ENCODE measurements at places on chromosomes 4 and X.

DNA sequence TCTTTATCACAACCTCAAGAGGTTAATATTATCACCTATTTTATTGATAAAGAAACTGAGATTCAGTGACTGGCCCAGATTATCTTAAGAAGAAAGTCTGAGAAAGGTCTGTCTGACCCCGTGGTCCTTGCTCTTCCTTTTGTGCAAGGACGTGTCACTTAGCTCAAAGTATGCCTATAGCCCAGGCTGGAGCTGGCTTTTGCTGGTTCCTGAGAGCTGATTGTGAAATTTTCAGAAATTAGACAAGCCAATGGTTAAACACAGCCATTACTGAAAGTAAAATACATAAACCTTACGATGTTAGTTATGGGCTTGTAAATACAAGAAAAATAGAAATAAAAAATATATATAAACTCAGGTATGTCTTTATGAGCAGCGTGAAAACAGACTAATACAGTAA is 70.1 kb downstream of the CHRNA9 start:
- H3K4me3 ChIP-seq, result no peak overlapping the region
- no peak overlapping the region for H3K27ac ChIP-seq
- H3K4me1 ChIP-seq, result no peaks in the 10 kb centered on the region
- no peak for DNase-seq

DNA sequence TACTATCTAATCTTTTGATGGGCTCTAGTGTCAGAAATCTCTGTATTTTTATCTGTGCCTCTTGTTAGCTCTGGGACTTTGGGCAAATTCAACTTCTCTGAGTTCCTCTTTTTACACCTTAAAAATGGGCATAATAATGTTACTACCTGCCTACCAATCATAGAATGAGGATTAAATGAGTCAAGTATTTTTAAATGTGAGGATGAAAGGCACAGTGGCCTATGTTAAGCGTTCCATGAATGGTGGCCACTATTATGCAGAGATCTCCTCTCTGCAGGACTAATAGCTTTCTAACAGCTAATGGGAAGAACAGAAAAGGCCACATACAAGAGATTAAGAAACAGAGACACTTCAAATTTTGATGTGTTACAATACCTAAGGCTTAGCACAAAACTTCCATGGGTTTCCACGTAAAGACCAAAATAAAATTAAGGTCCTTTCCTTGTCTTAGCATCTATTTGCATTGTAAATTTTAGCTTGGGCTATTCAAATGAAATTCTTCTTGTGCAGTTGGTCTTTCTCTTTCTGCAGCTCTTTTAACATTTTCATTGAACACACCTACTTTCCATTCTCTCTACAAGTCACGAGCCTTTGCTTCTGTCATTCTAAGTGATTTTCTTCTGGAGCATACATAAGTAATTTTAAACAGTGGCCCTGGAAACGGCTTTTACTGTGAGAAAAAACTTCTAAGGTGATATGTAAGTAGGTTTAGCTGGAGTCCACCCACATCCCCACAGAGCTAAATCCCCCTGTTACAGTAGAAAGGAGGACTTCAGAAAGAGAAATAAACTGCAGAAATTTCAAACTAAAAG is 117.9 kb upstream of the MED14 start:
- H3K27ac ChIP-seq, result no peak overlapping the region
- no peak overlapping the region for H3K4me3 ChIP-seq
- H3K4me1 ChIP-seq, result peaks cover 5% of the 10 kb centered on the region
- no peaks in the 10 kb centered on the region for H3K27me3 ChIP-seq

DNA sequence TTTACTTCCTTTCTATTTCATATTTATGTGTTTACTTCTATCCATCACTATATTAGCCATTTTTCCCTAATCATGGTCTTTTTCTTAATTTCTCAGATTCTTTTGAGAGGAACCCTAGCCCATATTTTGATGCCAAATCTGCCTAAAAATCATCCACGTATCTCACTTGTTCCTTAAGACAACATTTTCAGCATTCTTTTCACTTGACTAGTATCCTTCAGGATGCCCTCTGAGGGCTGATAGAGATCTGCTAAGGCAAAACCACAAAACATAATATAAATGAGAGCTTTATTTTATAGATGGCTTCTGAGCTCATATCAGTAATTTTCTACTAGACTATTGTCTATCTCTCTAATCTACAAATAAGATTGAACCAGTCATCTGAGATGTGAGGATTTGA is 341.9 kb downstream of the GPM6A start:
- H3K27me3 ChIP-seq, result no peaks in the 10 kb centered on the region
- H3K36me3 ChIP-seq, result no peaks in the 10 kb centered on the region
- H3K27ac ChIP-seq, result no peak overlapping the region
- no peak overlapping the region for H3K4me3 ChIP-seq
- DNase-seq, result no peak

- no peaks in the 10 kb centered on the region for H3K36me3 ChIP-seq
- DNase-seq, result no peak
- no peak overlapping the region for H3K4me3 ChIP-seq
- no peaks in the 10 kb centered on the region for H3K4me1 ChIP-seq
- H3K27ac ChIP-seq, result no peak overlapping the region
These were observed 34.1 kb downstream of the PRRG1 start for GRCh38 chrX:37383313-37383712.

GRCh38 chr4:106587558-106587957 is 219.0 kb upstream of the GIMD1 start:
- H3K36me3 ChIP-seq, result no peaks in the 10 kb centered on the region
- H3K27ac ChIP-seq, result no peak overlapping the region
- H3K4me3 ChIP-seq, result no peak overlapping the region
- H3K27me3 ChIP-seq, result no peaks in the 10 kb centered on the region
- no peaks in the 10 kb centered on the region for H3K4me1 ChIP-seq

GRCh38 chrX:2457289-2458133 is 43.3 kb downstream of the DHRSX start:
- no peak overlapping the region for H3K4me3 ChIP-seq
- no peaks in the 10 kb centered on the region for H3K4me1 ChIP-seq
- H3K27me3 ChIP-seq, result no peaks in the 10 kb centered on the region
- peaks cover 10% of the 10 kb centered on the region for H3K36me3 ChIP-seq
- DNase-seq, result no peak
- no peak overlapping the region for H3K27ac ChIP-seq

- H3K4me1 ChIP-seq, result peaks cover 15% of the 10 kb centered on the region
- no peak within 1 kb of the TSS for H3K27ac ChIP-seq
- DNase-seq, result no peak
- H3K27me3 ChIP-seq, result no peaks in the 10 kb centered on the region
These were observed at the start of gene ZNF732 for GRCh38 chr4:304969-305680. Gene ZNF732, minus strand, starts transcription at chr4:305474. Its CDS starts 164 bp downstream, at chr4:305310.

DNA sequence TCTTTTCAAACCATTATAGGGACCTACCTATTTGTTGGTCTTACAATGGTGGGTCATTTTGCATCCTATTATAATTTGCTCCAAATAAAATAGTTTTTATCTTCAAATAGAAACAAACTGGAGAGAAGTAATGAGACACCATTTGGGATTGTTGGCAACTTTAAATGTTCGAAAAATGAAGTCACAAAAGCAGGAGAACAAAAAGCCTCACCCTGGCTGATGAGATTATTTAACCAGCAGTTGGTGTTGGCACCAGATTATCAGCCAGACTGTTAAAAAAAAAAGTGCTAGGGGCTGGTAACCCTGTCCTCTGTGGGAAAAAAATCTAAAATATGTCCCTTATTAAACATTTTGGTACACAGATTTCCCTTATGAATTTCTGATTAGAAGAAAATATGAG is 100.3 kb downstream of the DCK start:
- H3K36me3 ChIP-seq, result peaks cover 10% of the 10 kb centered on the region
- H3K27ac ChIP-seq, result no peak overlapping the region
- H3K27me3 ChIP-seq, result peaks cover 2% of the 10 kb centered on the region
- H3K4me1 ChIP-seq, result peaks cover 10% of the 10 kb centered on the region

GRCh38 chr4:126267689-126268088 is 952.9 kb downstream of the FAT4 start:
- DNase-seq, result no peak
- no peaks in the 10 kb centered on the region for H3K4me1 ChIP-seq
- no peaks in the 10 kb centered on the region for H3K27me3 ChIP-seq
- H3K4me3 ChIP-seq, result no peak overlapping the region
- H3K36me3 ChIP-seq, result no peaks in the 10 kb centered on the region

DNA sequence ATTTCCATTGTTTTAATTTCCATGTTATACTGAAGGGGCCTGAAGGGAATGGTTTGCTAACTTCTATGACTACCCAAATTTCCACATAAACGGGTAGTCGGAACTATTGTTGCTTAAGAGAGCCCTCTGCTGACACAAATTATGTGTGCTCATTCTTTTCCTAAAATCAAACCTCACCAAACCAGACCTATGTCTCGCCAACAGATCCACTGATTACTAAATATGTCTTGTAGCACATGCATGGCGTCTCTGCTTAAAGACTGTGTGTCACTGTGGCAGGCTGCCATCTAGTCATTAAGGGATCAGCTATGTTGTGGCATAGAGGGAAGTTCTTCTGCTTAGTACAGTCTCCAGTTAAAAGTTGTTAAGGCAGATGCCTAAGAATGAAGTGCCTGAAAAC is 25.1 kb downstream of the PIR start:
- H3K4me1 ChIP-seq, result no peaks in the 10 kb centered on the region
- no peaks in the 10 kb centered on the region for H3K36me3 ChIP-seq
- no peak overlapping the region for H3K4me3 ChIP-seq
- no peak for DNase-seq

DNA sequence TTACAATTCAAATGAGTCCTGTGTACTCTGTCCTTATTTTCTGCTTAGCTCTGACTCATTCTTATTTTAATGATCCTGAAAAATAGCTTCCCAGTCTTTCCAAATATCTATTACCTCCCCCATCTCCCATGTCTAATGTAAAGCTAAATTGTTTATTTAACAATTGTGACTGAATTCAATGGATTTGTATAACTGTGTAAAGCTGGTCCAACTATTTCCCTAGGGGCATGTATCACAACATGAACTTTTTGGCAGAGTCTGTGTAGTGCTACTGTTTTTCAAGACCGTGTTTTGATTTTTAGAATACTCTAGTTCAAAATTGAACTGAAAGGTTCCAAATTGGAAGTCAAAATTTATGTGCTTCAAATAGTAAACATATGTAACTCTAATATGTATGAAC is 67.8 kb downstream of the SPCS3 start:
- H3K4me1 ChIP-seq, result no peaks in the 10 kb centered on the region
- H3K36me3 ChIP-seq, result no peaks in the 10 kb centered on the region
- no peak overlapping the region for H3K4me3 ChIP-seq
- DNase-seq, result no peak
- H3K27ac ChIP-seq, result no peak overlapping the region

DNA sequence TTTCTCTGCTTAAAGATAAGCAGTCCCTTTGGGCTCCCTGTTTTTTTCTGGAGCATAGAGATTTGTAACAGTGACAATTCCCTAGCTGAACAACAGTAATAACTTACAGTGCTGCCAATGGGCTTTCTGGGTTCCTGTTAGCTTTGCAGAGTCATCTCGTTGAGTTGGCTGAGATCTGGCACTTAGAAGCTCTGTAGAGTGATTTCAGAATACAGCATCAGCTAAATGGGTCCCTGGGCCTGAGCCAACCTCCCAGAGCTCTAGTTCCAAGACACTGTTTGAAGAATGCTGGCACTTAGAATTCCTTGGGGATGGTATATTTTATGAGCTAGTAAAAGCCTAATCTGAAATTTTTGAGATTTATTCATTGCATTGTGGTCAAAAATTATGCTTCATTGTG is 43.5 kb upstream of the SERTM2 start:
- no peaks in the 10 kb centered on the region for H3K27me3 ChIP-seq
- no peak for DNase-seq
- H3K4me3 ChIP-seq, result no peak overlapping the region
- H3K4me1 ChIP-seq, result no peaks in the 10 kb centered on the region
- no peak overlapping the region for H3K27ac ChIP-seq

- H3K4me1 ChIP-seq, result peaks cover 12% of the 10 kb centered on the region
- no peaks in the 10 kb centered on the region for H3K36me3 ChIP-seq
- H3K4me3 ChIP-seq, result no peak overlapping the region
- DNase-seq, result no peak
- no peak overlapping the region for H3K27ac ChIP-seq
- H3K27me3 ChIP-seq, result peaks cover 30% of the 10 kb centered on the region
These were observed 4.9 kb downstream of the CFAP99 start for GRCh38 chr4:2423695-2424094.

GRCh38 chr4:85861064-85861765 is 386.3 kb downstream of the ARHGAP24 start:
- DNase-seq, result no peak
- no peak overlapping the region for H3K27ac ChIP-seq
- no peaks in the 10 kb centered on the region for H3K36me3 ChIP-seq
- no peaks in the 10 kb centered on the region for H3K27me3 ChIP-seq

DNA sequence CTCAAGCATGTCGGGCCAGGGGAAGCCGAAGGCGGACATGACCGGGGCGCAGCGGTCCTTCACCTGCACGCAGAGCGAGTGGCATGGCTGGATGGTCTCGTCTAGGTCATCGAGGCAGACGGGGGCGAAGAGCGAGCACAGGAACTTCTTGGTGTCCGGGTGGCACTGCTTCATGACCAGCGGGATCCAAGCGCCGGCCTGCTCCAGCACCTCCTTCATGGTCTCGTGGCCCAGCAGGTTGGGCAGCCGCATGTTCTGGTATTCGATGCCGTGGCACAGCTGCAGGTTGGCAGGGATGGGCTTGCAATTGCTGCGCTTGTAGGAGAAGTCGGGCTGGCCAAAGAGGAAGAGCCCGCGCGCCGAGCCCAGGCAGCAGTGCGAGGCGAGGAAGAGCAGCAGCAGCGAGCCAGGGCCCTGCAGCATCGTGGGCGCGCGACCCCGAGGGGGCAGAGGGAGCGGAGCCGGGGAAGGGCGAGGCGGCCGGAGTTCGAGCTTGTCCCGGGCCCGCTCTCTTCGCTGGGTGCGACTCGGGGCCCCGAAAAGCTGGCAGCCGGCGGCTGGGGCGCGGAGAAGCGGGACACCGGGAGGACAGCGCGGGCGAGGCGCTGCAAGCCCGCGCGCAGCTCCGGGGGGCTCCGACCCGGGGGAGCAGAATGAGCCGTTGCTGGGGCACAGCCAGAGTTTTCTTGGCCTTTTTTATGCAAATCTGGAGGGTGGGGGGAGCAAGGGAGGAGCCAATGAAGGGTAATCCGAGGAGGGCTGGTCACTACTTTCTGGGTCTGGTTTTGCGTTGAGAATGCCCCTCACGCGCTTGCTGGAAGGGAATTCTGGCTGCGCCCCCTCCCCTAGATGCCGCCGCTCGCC is at the start of gene SFRP2:
TSS of gene SFRP2 (minus strand) at position 671 of the 864 bp plus-strand sequence. CDS start at position 423, 248 bp downstream.
- H3K4me3 ChIP-seq, result peak within 1 kb of the TSS; percentile 20
- H3K4me1 ChIP-seq, result peaks cover 29% of the 10 kb centered on the region
- peak within 1 kb of the TSS; percentile 49 for H3K27ac ChIP-seq
- DNase-seq, result no peak
- peaks cover 74% of the 10 kb centered on the region for H3K27me3 ChIP-seq

GRCh38 chrX:129876771-129877305 is 29.1 kb upstream of the UTP14A start:
- H3K4me3 ChIP-seq, result no peak overlapping the region
- H3K27me3 ChIP-seq, result no peaks in the 10 kb centered on the region
- H3K36me3 ChIP-seq, result no peaks in the 10 kb centered on the region
- no peak overlapping the region for H3K27ac ChIP-seq
- no peak for DNase-seq
- no peaks in the 10 kb centered on the region for H3K4me1 ChIP-seq

GRCh38 chr4:150009533-150009932 is 68.7 kb upstream of the DCLK2 start:
- H3K27me3 ChIP-seq, result peaks cover 8% of the 10 kb centered on the region
- no peaks in the 10 kb centered on the region for H3K4me1 ChIP-seq
- no peak for DNase-seq
- H3K4me3 ChIP-seq, result no peak overlapping the region
- H3K36me3 ChIP-seq, result no peaks in the 10 kb centered on the region
